ENCODE measurements at places on chromosomes 1 and 21.

- DNase-seq, result no peak
Observed at GRCh38 chr1:117312453-117313138, 54.7 kb upstream of the MAN1A2 start.

GRCh38 chr1:7250176-7250575, 464.9 kb downstream of the CAMTA1 start:
- DNase-seq, result no peak

GRCh38 chr1:201252944-201253371, 30.3 kb upstream of the PKP1 start:
- no peak for DNase-seq

GRCh38 chr1:17527036-17527914, 12.2 kb upstream of the ARHGEF10L start:
- peak; percentile 81 for DNase-seq

Data from muscle of leg (tissue), 16 donors.